ENCODE measurements at places on chromosomes 4 and X.

- DNase-seq = peak; percentile 2
Measured at GRCh38 chr4:6855692-6856297, 53.8 kb upstream of the TBC1D14 start.

DNA sequence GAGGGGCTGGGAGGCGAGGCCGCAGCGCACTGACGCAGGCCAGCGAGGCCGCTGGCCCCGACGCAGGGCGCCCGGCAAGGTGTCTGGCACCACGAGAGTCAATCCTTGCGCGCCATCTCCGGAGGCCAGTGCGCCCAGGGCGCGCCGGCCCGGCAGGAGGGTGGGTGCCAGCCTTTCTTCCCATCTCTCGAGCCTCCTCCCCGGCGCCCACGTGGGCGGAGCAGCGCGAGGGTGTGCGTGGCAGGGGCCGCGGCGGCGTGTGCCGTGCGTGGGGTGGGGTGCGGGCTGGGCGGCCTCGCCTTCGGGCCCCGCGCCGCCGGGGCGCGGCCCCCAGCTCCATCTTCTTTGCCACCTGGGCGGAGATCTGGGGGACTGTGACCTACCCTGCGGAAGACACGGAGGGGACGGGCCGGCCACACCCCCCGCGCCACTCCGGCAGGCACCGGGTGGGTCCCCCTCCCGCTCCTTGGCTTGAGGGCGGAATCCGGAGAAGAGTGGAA lies 877 bp downstream of the JAKMIP1 start:
- DNase-seq = no peak

DNA sequence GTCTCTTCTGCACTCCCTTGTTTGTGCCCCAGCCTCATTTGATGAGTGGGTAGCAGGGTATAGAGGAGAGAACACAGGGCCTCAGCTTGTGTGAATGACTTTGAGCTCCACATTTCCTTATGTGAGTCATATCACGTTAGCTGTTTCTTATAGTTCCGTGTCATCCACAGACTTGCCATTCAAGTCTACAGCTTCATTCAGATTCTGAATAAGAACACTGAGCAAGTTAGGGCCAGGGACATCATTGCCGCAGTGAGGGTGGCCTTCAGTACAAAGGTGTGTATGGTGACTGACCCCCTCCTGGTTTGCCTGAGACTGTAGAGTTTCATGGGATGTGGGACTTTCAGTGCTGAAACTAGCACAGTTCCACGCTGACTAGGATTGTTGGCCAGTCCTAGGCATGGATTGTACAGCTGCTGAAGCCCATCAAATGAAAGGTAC lies 23.6 kb downstream of the KLF3 start:
- no peak for DNase-seq

DNA sequence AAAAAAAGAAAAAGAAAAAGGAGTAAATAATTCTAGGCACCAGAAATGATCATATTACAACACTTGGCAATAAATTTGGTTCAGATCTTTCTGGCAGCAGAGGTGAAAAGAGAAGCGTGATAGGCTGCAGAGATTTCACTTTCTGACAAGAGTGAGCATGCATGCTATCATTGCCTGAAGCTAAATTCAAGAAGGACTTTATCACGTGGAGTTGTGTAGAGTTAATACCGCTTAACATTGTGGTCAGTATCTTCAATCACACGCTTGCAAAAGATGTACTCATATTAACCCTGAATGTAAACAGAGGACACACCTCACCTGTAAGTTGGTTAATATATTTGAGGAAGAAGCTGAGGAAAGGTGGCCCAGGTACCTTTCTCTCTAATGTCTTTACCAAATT lies 31.4 kb upstream of the RBPJ start:
- DNase-seq = no peak

Data from stimulated activated CD4-positive, alpha-beta T cell treated with anti-CD3 and anti-CD28 coated beads, Interleukin-1b, Interleukin-23, amount 100 ng/mL, for 1 hour (primary cell).